SHP77 (cell line): ENCODE measurements at places on chromosomes 12 and 14.

- no peak for DNase-seq
Measured at GRCh38 chr14:68374682-68375081, 418.2 kb downstream of the ZFP36L1 start.

- DNase-seq, result no peak
Measured at GRCh38 chr12:76768576-76768975, 4.7 kb downstream of the ZDHHC17 start.

- DNase-seq, result no peak
Measured at GRCh38 chr14:88614218-88614907, 51.5 kb downstream of the ZC3H14 start.

- DNase-seq, result no peak
Measured at GRCh38 chr12:70822412-70822811, 98.1 kb downstream of the PTPRR start.

DNA sequence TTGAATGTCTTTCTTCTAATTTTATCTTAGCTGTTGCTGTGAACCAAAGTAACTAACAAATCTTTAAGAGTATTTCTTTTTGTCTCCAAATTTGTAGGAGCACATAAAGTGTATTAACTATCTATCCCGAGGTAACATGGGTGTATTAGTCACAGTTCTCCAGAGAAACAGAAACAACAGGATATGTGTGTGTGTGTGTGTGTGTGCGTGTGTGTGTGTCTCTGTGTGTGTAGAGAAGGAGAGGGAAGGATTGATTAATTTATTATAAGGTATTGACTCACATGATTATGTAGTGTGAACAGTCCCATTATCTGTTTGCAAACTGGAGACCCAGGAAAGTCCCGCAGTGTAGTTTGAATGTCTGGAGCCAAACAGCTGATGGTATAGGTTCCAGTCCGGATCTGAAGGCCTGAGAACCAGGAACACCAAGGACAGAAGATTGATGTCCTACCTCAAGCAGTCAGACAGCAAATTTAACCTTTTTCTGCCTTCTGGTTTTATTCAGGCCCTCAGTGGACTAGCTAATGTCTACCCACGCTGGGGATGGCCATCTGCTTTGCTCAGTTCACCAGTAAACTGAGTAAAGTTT lies 14.4 kb downstream of the G2E3 start:
- DNase-seq, result no peak

- DNase-seq, result no peak
Measured at GRCh38 chr12:101707131-101707782, 9.8 kb downstream of the CHPT1 start.

- peak; percentile 46 for DNase-seq
Measured at GRCh38 chr14:90760591-90761316, 55.5 kb downstream of the TTC7B start.

- DNase-seq, result no peak
Measured at GRCh38 chr12:110039085-110039807, 9.1 kb downstream of the C12orf76 start.

DNA sequence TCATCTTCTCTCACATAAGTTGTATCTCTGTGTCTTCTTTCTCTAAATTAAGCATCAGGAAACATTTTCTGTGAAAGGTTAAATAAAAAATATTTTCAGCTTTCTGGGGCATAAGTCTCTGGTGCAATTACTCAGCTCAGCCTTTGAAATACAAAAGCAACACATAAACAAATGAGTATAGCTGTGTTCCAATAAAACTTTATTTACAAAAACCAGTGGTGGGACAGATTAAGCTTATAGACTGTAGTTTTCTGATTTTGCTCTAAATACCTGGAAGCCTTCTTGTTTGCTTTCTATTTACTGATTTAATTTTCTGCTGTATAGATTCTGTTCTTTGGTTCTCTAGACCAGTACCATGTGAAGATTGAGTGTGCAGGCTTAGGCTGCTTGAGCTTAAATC lies 655.1 kb downstream of the VRK1 start:
- no peak for DNase-seq

DNA sequence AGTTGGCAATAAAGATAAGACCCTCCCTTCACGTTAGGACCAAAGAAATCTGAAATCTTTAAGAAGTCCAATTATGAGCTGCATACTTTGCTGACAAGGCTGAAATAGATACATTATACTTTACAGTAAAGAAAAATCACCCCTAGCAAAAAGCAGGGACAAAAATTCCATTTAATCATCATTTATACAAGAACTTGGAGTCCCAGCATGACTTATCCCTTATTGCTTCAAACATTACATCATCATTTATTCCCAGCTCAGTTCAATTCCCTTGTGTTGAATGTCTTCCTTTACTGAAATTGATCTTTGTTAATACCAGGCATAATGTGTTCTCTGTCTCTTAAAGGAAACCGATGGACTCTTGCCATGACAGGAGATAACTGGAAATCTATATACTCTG lies 449.6 kb upstream of the CCDC196 start:
- DNase-seq, result no peak

DNA sequence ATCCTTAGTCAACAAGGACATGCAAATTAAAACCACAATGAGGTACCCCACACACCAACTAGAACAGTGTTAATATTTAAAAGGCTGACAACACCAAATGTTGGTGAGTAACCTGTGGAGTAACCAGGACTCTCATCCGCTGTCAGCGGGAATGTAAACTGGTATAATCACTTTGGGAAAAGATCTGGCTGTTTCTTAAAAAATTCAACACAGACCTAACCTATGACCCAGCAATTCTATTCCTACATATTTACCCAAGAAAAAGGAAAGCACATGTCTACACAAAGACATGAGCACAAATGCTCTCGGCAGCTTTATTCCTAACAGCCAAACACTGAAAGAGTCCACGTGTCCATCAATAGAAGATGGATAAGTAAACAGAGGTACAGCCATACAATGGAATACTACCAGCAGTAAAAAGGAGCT lies 26.6 kb downstream of the NRDE2 start:
- DNase-seq, result no peak

DNA sequence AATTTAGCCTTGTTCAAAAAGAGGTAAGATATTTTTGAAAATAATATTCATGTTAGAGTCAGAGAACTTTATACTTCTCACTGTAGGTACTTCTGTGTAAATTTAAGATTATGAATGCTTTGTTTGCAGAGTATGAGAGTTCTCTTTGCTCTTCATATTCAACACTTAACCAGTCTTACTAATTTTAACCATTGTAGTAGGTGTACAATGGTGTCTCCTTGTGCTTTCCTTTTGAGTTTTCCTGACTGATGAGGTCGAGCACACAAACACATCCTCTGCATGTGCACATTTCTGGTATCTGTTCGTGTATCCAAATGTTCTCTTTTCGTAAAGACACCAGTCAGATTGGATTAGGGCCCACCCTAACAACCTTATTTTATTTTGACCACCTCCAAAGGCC lies 45.8 kb downstream of the MIA2 start:
- DNase-seq, result no peak

- DNase-seq, result peak; percentile 20
Measured at GRCh38 chr12:124651516-124652273, 84.3 kb upstream of the NCOR2 start.

DNA sequence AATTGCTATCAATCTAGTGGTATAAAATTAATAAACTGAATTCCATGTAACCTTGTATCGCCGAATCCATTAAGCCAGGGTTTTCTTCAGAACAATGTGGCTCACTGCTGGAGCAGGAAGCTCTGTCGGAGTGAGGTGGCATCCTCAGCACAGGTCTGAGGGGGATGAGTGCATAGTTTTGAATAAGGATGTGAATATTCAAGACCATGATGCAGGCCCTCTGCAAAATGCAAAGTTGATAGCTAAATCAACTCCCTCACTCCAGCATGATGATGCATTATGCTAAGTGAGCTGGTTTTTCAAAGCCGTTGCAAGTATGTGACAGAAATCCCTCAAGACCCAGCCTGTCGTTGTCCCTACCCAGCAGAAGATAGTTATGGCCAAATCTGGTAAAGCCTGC lies 53.0 kb downstream of the TRIM9 start:
- DNase-seq, result no peak

DNA sequence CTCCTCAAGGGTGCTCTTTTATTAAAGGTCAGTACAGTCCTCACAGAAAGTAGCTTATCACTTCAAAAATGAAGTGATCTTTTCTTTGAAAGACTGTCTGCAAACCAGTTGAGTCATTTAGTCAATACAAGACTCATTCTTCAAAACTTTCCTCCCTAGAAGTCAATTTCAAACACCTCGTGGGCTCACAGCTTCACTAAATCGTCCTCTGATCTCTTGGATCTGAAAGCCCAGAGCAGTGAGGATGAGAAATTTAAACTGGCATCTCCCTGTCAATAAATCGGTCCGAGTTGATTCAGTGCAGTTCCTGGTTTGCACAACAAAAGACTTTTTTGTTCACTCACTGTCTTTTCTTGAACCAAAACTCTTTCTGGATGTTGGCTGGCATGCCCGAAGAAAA lies 44.5 kb downstream of the NUAK1 start:
- DNase-seq, result no peak

DNA sequence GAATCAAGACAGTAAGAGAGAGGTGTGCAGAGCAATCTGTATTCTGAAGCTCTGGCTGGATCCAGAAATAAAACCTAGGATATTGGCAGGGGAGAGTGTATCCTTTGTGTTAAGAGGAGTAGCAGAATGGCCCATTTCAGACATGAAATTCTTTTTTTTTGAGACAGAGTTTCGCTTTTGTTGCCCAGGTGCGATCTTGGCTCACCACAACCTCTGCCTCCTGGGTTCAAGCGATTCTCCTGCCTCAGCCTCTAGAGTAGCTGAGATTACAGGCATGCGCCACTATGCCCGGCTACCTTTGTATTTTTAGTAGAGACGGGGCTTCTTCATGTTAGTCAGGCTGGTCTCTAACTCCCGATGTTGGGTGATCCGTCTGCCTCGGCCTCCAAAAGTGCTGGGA lies 6.1 kb upstream of the SRGAP1 start:
- DNase-seq, result no peak

GRCh38 chr12:47602949-47603558 lies 102.8 kb downstream of the RPAP3 start:
- DNase-seq, result no peak

GRCh38 chr12:130154276-130155070 lies 7.8 kb upstream of the FZD10 start:
- DNase-seq, result no peak

DNA sequence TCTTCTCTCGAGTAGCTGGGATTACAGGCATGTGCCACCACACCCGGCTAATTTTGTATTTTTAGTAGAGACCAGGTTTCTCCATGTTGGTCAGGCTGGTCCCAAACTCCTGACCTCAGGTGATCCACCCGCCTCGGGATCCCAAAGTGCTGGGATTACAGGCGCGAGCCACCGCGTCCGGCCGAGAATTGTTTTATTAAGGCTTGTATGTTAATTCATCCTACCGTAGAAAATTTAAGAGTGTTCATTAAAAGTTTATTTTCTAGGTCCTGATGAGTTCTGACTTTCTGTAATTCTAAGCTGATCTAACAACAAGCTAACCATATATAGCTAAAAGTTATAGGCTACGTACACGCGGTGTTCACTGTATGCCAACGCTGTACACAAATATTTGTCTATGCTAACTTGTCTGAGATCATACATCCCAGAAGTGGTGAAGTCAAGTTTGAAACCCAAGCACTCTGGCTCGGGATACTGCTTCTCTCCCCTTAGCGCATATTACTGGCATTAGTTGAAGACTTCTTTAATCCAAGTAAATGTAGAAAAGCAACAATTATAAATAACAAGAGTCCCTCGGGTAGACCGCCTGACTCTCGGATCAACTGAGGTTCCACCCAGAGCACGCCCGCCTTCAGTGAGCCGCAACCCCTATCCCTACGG lies 570 bp upstream of the MRPS35 start:
- DNase-seq, result peak; percentile 56

GRCh38 chr12:14950421-14950820 lies 11.0 kb downstream of the ARHGDIB start:
- no peak for DNase-seq

- no peak for DNase-seq
Measured at GRCh38 chr12:50845021-50845647, 2.4 kb downstream of the TMPRSS12 start.

DNA sequence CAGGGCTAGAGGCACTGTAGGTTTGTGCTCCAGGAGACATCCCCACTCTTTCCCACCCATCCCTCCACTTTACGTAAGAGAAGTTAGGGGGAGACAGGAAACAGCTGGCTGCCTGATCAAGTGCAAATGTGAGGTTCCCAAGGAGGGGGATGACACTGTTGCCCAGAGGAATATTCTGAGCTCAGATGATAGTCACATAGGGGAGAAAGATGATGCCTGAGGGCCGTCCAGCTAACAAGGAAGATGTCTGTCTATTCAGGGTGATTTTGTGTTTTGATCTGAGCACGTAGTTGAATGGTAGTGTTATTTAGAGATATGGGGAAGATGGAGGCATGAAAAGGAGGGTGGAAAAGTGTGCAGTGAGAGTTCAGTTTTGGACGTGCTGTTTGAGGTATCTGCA lies 13.9 kb upstream of the GPRC5D start:
- no peak for DNase-seq

DNA sequence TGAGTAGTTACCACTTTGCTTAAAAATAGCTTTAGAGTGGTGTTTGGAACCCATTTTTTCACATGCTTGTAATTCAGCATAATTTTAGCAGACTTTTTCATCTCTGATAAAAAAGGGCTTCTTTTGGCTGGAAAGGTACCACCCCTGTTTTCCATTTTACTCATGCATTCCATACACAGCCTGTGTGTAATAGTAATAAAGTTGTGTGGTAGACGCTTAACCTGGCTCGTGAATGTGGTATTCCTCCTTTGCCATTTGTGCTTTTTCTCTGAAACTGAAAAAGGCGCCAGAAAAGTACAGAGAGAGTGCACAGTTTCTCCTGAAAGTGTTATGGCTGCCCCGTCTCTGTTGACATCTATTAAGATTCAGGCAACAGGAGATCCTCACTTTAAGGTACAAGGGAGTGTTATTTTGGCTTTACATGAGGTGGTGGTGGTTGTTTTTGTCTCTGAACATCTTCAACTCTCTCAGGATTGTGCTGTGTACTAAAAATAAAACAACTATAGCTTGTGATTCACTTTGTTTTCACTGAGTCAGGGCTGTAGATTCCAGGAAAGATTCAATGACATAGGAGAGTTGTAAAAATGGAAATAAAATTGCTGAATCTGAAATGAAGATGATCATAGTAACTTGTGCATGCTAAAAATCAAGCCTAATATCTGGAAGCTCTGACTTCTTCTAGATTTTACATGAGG lies 45.6 kb upstream of the MIS18BP1 start:
- no peak for DNase-seq
